MM.1S (cell line): ENCODE measurements at places on chromosomes 5 and 9.

DNA sequence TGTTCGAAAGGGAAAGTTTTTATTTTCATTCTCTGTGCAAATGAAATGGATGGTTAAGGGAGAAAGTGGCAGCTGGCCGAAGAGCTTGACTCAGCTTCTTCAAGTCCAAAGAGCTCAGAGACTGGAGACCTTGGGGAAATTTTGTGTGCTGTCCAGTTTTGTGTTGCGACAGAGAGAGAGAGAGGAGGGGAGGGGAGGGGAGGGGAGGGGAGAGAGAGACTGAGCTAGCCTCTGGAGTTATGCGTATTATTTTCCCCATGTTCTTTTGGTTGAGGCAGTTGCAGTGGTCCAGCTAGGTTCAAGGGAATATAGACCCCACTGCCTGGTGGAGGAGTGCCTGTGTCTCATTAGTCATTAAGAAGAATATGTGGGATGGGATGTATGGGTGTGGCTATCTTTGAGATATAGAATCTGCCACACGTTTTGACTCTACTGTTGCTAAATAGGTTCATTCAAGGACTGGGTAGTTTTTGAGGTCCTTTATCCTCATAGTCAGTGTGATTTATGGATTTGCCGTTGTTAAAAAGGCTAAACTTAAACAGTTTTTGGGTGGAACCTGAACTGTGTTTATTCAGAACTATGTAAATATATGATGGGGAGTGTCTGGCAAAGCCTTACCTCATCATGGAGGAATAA lies 69.7 kb downstream of the ARHGAP26 start:
- no peak for DNase-seq

DNA sequence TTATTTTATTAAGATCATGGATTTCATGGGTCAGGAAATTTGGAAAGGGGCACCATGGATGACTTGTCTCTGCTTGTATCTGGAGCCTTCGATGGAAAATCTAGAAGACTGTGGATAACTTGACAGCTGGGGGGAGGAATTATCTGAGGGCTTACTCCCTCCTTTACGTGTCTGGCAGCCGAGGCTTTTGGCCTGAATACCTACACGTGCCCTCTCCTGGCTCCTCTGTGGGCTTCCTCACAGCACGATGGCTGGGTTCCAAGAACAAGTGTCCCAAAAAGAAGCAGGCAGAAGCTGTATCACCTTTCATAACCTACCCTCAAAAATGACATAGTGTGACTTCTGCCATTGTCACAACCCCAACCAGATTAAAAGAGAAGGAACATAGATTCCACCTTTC lies 228.9 kb downstream of the GRIA1 start:
- no peak for DNase-seq

DNA sequence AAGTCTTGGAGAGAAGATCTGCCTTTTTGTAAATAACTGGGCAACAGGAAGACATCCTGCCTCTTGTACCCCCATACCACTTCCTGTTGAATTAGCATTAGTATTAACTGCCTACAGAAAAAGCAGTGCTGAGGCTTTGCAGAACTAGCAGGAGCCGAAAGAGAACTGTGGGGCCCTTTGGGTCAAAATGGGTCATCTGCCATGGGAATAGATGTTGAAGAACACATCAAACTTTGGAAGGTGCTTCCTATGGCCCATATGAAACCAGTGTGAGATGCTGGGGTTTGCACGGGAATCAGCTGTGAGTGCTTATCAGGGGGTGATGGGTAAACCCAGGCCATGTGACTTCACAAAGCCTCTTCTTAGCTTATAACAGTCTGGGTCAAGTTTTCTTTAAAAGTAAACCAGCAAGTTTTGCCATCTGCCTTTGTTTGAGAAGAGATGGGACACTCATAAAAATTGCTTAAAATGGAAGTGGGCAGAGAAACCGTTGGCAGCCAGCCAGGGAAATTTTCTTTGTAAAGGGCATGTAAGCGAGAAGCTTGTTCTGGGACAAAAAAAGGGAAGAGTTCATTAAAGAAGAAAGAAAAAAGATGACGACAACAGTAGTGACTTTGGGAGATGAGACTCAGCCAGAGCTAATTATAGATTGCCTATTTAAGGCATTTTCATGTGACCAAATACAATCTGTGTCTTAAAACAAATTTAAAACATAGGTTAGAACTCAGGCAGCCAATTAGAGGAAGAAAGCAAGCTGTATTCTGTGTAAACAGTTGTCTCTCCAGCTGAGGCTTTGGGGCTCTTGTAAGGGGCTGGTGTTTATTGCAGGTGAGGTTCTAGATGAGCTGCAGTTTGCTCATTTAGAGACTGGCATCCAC lies 4.4 kb downstream of the SLC25A25 start:
- DNase-seq, result peak; percentile 74

- DNase-seq, result no peak
Measured at GRCh38 chr5:14273207-14273767, 130.1 kb downstream of the TRIO start.

GRCh38 chr5:57577432-57578175 lies 95.0 kb upstream of the ACTBL2 start:
- no peak for DNase-seq

GRCh38 chr5:128199104-128199503 lies 115.5 kb downstream of the SLC12A2 start:
- no peak for DNase-seq

DNA sequence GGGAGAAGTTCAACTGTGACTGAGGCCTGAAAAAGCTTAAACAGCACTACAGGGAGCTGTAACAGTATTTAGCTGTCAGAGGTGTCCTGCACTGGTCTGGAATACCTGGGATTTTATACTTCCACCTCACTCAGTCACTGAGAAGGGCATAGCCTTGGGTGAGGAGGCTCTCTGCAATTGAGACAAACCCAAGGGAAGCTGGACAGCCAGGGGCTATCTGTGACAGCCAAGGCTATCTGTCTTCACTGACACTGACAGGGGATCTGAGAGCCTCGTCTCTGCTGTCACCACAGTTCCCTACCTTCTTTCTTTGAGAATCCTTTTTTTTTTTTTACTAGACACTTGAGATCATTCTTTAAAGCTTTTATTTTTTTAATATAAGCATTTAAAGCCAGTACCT lies 356.2 kb upstream of the CD180 start:
- no peak for DNase-seq
